Suppressor macrophage treated with lipopolysaccharide for 4 hours (primary cell): ENCODE measurements at places on chromosomes 5 and 9.

DNA sequence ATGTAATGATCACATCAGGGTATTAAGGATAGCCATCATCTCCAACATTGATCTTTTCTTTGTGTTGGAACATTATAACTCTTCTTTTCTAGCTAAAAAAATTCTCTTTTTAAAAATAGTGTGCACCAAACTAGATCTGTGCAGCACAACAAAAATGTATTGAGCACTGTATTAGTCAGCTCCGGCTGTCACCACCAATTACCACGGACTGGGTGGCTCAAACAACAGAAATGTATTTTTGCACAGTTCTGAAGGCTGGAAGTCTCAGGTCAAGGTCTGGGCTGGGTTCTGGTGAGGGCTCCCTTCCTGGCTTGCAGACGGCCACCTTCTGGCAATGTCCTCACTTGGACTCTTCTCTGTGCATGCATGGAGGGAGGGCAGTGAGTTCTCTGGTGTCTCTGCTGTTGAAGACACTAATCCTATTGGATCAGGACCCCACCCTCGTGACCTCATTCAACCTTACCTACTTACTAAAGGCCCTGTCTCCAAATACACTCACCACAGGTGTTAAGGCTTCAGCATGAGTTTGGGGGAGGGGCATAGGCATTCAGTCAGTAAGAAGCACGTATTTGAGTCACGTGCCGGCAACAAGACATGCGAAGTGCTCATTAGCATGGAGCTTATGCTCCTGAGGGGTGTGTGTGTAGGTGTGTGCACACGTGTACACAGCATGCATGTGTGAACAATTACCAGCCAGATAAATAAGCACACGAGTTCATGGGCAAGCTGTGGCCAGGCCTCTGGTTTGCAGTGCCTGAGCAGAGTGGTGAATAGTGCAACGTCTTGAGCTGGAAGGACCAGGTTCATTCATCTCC is 89.4 kb upstream of the SH3PXD2B start:
- no peak for DNase-seq

- DNase-seq, result no peak
Observed at GRCh38 chr5:9455826-9456434, 89.9 kb downstream of the SEMA5A start.

GRCh38 chr9:87886210-87886932 is 3.7 kb downstream of the SPATA31E1 start:
- DNase-seq, result no peak

DNA sequence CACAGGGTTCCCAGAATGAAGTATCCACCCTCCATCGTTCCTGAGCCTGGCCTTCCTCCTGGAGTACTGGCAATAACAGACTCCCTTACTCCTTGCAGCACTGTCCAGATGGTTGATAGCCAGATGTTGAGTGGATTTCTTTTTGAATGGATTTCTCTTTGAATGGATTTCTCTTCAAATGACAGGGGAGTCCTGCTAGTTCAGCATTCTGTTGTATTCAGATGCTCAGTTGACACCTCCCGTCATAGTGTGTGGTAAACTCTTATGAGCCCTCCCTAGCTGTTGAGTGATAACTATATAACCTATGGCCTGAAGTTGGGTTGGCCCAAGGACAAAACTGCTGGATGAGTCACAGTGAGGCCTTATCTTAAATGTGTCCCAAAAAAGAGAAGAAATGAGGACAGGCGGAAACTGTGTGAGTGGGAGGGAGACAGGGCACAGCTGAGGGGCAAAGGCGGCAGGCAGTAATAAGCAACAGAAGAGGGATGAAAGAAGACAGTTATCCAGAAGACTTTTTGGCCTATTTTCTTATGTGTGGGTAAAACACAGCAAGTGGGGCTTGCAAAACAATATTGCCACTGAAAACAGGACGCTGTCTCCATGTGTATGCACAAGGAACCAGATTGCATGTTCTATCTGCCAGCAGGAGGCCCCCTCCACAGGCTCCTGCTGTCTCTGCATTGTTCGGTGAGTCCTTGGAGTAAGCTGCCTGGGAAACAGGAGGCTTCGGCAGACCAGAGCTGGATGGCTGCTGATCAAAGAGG is 209.5 kb upstream of the S1PR3 start:
- peak; percentile 50 for DNase-seq

DNA sequence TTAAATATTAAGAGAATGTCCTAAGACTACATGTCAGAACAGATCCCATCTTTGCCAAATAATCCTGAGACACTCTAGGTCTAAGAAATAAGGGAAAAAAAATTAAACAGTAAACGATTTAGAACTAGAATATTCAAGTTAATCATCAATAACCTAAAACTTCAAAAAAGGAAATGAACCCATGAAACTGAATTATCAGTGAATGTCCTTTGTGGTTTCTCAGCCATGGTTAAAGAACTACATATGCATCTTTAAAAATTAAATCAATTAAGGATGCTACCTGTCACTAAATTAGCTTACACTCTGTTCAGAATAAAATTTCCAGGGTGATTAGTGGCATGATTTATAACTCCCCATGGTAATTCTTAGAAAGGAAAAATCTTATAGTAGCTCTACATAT is 850.0 kb upstream of the C9orf72 start:
- DNase-seq, result no peak

GRCh38 chr9:95780121-95780520 is 95.4 kb upstream of the ERCC6L2 start:
- no peak for DNase-seq

- DNase-seq, result no peak
Observed at GRCh38 chr5:153700940-153701339, 210.5 kb downstream of the GRIA1 start.

GRCh38 chr9:113954591-113954990 is 78.5 kb downstream of the ZNF618 start:
- no peak for DNase-seq

GRCh38 chr9:5783982-5784381 is 48.9 kb downstream of the ERMP1 start:
- no peak for DNase-seq

- DNase-seq, result no peak
Observed at GRCh38 chr9:133874060-133874657, 118.0 kb downstream of the VAV2 start.

GRCh38 chr5:170809551-170809950 is 26.0 kb downstream of the GABRP start:
- peak; percentile 19 for DNase-seq

DNA sequence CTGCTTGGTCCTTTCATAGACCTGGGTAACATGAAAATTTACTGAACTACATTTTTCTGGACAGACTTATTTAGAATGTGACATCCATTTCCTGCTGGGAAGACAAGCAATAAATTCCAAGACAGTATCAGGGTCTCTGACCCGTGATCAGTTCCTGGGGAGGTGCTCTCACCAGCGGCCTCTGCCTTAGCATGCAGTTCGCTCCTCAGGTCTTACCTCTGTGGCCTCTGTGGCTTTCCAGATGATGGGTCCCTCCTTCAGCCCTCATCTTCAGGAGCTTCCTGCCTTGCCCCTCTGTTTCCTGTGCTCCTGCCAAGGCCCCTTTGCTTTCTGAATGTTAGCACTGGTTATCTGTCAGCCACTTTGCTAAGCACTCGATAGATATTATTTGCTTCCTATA is 66.4 kb downstream of the CMYA5 start:
- DNase-seq, result no peak

GRCh38 chr5:172503925-172504700 is 49.8 kb upstream of the SH3PXD2B start:
- peak; percentile 27 for DNase-seq

DNA sequence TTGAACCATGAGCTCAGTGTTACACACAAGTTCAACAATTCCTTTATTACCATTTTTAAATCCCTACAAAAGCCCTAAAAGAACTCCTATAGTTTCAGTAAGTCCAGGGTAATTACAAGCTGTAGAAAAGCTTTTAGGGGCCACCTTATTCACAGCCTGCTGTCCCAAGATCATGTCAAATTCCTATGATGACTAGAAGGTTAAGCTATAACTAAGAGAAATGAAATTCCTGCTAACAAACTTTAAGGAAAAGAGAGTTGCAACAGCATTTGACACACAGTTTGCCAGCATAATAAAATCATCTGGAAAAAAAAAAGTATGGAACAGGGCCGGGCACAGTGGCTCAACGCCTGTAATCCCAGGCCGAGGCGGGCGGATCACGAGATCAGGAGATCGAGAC is 31.5 kb downstream of the TMEM245 start:
- DNase-seq, result no peak

DNA sequence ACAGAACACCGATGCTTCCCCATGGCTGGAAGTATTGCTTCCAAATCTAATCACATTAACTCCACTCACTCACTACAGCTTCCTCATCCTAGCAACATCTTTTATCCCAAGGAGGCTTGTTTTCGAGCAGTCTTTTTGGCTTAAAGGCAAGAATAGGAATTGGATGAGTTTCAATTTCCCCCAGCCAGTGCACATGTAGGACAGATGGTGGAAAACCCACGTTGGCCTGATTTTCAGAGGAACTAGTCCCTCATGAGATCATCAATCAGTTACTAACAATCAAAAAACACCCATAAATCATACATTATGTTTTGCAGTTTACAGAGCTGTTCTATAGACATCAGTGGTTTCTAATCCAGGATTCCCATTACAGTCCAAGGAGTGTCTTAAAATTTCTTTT is 48.5 kb upstream of the AGXT2 start:
- DNase-seq, result peak; percentile 64

DNA sequence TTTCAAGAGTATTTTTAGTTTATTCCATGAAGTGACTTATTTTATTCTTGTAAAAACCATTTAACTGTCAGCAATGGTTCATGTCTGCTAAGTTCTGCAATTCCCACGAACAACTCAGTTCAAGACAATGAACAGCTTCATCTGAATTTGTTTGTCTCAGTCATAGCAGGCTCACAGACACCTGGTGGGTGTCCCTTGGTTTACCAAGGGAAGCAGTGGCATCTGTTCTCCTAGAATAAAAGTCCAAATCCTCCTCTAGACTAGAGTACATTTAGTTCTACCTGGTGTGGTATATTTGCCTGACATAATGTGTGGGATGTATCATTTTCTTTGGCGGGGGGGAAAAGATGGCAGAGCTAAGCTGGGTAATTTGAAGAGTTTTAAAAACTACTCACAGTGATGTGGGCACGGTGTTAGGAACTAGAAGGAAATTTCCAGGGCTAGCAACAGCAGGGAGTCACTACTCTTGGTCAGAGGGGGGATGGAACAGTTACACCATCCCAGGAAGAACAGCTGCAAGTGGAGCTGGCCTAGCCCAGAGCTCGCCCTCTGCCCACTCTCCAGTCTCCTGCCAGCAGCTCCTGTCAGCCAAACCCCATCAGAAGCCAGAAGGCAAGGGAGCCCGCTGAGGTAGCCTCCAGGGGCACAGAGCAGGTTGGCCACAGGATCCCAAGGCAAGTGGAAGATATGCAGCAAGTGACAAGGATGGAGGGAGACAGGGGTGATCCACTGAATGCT is 100.3 kb downstream of the PJA2 start:
- DNase-seq, result no peak

- DNase-seq, result no peak
Observed at GRCh38 chr9:118330191-118330986, 626.2 kb downstream of the TLR4 start.

DNA sequence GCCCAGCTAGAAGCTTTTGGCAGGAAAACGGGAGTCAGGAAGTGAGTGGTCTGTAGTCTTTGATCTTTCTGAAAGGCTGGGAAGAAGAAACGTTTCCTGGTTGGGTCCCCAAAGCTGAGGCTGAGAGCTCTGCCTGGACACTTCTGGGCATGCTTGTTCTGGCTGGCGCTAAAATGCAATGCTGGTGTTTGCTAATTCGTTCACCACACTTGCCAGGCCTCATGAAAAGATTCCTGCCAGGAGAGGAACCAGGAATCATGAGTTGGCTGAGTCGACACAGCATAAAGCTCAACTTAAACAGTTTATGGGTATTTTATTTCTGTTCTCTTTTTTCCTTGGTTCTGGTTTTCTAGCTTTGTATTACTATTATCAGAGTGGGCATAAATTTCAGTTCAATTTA is 10.7 kb upstream of the PTGR1 start:
- no peak for DNase-seq

DNA sequence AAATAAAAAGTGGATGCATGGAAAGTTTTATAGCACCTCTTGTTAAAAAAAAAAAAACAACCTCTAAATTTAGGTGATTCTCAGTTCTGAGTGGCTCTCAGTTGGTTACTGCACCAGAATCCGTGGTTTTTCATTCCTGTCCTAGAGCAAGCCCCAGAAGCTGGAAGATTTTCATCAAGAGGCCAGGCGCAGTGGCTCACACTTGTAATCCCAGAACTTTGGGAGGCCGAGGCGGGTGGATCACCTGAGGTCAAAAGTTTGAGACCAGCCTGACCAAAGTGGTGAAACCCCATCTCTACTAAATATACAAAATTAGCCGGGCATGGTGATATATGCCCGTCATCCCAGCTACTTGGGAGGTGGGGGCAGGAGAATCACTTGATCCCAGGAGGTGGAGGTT is 27.2 kb upstream of the SLC9A3 start:
- DNase-seq, result no peak

GRCh38 chr5:109455598-109456096 is 45.9 kb upstream of the PJA2 start:
- peak; percentile 15 for DNase-seq

- DNase-seq, result no peak
Observed at GRCh38 chr5:133410335-133410828, 202.0 kb downstream of the FSTL4 start.

GRCh38 chr5:173229382-173229959 is 5.5 kb downstream of the NKX2-5 start:
- DNase-seq, result no peak

- no peak for DNase-seq
Observed at GRCh38 chr5:90055831-90056328, 353.7 kb downstream of the CETN3 start.

GRCh38 chr5:115170929-115171510 is 1.3 kb upstream of the TRIM36 start:
- DNase-seq, result peak; percentile 19

- DNase-seq, result no peak
Observed at GRCh38 chr9:120289990-120290975, 289.7 kb downstream of the CDK5RAP2 start.

- peak; percentile 81 for DNase-seq
Observed at GRCh38 chr5:76305269-76305668, 97.8 kb upstream of the IQGAP2 start.

- DNase-seq, result peak; percentile 64
Observed at GRCh38 chr9:95726756-95727155, 148.7 kb upstream of the ERCC6L2 start.

- no peak for DNase-seq
Observed at GRCh38 chr9:95605816-95606488, 89.2 kb upstream of the PTCH1 start.

- no peak for DNase-seq
Observed at GRCh38 chr5:151144922-151145321, 12.7 kb downstream of the ANXA6 start.

GRCh38 chr5:96714951-96715451 is 52.8 kb downstream of the CAST start:
- DNase-seq, result peak; percentile 76

DNA sequence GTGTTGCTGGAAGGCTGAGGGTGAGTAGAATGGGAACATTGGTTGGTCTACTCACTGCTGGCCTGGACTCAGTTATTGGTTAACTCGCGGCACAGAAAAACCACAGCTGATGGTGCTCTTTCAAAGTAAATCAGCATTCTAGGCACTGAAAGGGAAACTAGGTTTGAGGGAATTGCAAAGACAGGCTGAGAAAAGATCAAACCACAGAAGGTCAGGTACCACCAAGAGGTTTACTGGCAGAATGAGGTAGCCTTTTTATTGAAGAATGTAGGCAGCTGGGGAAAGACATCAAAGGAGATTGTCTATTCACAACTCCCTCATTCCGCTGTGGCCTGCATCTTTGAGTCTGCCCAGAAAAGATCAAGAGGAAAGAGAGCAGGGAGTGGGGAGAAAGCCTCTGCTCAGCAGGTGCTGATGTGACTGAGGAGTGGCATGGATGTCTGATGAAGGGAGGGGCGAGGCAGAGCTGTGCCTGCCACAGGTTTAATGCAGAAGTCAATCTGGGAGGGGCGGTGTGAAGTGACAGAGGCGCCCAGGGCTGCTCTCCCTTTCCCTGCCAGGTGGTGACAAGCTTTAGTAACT is 255.5 kb downstream of the MAN2A1 start:
- DNase-seq, result no peak
